ENCODE measurements at places on chromosomes 13 and 19.
A peak's percentile ranks its signal among the peaks of the same experiment; 100 is the strongest.

DNA sequence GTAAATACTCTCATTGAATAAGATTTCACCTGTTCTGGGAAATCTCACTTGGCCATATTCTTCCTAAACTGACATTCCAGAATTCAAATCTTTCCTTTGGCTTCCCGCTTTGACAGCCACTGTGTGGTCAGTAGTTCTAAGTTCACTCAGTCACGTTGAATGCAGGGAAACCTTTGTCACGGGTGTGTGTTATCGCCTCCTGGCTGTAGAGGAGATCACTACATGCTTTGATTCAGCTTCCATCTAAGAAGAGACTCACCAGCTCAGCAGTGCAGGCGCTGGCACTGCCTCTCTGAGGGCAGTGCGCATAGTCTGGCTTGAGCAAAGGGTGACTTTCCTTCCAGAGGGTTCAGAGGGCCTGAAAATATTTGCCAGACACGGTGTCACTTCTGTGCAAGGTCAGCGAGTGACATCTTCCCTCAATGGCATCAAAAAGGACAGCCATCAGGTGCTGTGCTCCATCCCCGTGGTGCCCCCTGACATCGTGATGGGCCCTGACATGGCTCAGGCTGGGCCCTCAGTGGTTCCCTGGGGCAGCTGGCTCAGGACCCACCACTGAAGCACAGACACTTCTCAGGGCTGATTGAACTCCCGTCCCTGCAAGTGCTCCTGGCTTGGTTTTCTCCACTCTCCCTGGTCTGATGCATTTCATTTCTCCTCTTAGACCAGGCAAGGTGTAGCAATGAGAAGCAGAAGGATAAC is 635.4 kb upstream of the ARGLU1 start:
- peak; percentile 8 for DNase-seq

DNA sequence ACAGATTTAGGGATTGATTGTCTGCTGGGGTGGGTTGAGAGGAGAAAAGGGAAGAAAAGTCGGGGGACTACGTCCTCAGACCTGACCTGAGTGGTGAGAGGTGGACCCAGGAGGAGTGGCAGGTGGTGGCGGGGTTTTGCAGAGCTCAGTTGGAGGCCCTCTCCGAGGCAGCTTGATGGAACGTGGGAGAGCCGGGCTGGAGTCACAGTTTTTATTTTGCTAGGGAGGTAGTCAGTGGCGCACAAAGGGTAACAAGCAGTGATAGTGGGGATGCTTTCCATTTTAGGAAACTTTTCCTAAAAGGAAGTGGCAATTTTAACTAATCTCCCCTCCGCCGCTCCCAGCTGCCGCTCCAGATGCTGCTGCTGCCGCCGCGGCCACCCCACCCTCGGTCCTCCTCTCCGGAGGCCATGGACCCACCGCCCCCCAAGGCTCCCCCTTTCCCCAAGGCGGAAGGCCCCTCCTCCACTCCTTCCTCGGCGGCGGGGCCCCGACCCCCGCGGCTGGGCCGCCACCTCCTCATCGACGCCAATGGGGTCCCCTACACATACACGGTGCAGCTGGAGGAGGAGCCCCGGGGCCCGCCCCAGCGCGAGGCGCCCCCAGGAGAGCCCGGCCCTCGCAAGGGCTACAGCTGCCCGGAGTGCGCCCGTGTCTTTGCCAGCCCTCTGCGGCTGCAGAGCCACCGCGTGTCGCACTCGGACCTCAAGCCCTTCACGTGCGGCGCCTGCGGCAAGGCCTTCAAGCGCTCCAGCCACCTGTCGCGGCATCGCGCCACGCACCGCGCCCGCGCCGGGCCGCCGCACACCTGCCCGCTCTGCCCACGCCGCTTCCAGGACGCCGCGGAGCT is 1.1 kb upstream of the ZNF581 start:
- no peak for DNase-seq

DNA sequence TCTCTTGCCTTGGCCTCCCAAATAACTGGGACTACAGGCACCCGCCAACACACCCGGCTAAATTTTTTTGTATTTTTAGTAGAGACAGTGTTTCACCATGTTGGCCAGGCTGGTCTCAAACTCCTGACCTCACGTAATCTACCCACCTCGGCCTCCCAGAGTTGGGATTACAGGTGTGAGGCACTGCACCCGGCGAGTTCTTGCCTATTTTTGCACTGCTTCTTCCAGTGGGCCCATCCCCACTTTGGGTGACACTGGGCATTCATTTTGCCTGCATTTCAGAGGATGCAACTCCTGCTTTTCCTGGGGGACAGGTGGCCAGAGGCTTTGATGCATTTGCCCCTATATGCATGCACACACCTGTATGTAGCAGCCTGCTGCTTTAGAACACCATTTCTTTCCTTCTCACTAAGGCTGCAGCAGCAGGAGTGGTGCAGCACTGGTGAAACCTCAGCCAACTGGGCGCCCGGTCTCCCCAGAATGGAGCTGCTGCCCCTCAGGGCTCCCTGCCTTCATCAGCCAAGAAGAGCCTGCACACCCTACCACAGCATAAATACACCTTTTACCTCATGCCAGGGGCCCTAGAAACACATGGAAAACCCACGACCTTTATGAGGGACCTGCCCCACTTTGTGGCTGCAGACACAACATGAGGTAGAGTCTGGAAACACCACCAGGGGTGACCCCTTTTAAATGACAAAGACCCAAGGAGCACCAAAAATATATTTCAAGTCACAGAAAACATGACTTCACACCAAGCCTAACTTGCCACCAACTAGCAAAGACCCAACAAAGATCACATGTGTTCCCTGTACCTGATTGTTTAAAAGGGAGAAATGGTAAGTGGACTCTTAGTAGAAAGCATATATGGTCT is 36.8 kb upstream of the POP4 start:
- DNase-seq = no peak

GRCh38 chr13:106919638-106920037 is 351.7 kb upstream of the ARGLU1 start:
- no peak for DNase-seq

- DNase-seq = no peak
Observed at GRCh38 chr19:51541458-51542357, 10.2 kb upstream of the SIGLEC6 start.

DNA sequence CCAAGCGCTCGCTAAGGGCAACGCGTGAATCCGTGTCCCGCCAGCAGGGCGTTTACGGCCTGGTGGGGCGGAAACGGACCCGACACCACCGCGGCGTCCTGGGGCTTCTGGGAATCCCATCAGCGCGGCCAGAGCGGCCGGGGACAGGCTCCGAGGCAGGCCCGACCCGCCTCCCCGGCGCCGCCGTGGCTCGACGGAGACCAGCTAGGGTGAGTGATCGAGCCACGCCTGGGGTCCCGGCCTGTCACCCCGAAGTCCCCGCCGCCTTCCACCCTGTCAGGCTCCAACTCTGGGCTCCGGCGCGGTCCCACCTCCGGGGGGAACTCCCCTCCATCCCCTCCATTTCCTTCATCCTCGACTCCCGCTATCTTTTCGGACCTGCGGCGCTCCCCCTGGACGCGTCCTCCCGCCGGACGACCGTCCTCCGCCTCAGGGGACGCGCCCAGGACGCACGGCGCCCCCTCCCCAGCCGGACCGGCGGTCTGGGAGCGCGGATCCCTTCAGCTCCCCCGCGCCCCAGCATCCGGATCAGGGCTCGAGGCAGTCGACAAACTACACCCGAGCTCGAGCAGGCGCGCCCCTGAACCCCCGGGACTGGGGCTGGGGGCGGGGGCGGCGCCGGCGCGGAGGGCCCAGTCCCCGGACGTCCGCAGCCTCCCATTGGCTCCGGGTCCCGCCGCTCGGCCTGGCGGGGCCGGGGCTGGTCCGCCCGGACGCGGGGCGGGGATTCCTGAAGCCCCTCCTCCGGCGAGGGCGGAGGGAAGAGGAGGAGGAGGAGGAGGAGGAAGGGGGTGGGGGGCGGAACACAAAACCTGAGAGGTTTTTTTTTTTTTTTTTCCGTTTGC is 638 bp upstream of the BICRA start:
- peak; percentile 93 for DNase-seq

DNA sequence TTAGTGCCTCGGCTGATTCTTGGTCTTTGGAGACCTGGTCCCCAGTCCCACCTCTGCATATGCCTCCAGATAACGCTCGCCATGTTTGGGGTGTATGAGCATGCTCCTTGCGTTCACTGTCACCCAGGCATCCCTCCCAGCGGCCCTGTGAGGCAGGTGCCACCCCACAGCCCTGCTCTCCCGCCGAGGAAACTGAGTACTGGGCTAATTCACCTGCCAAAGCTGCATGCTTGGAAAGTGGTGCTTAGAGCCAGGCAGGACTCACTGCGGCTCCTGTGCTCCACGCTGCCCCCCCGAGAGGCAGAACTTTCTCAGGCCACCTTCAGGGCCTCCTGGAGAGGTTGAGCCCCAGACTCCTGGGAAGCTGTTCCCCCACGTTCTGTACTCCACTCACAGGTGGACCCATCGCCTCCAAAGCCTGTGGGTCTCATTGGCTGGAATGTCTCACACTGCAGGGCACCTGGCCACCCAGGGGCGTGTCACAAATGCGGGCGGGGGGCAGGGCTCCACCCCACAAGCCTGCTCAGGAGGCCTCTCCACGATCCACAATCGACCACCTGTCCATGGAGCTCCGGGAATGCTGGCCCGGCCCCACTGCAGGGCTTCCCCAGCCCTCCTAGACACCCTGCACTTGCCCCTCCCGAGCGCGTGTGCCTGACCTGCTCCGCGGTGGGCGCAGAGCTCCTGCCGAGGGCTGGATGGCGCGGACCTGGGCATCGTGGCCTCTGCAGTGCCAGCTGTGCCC is 64.6 kb downstream of the ATP11A start:
- DNase-seq = no peak

DNA sequence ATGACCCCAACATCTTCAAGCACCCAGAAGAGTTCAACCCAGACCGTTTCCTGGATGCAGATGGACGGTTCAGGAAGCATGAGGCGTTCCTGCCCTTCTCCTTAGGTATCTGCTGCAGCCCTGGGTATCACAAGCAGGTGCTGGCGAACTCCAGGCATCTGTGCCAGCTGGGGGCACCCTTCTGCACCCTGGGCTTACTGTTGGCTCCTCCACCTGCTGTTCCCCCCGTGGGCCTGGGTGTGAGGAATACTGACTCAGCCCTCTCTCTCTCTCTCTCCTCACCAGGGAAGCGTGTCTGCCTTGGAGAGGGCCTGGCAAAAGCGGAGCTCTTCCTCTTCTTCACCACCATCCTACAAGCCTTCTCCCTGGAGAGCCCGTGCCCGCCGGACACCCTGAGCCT is 13.0 kb downstream of the CYP2S1 start:
- no peak for DNase-seq

- DNase-seq = no peak
Observed at GRCh38 chr19:7152568-7152967, 83.1 kb downstream of the ZNF557 start.

DNA sequence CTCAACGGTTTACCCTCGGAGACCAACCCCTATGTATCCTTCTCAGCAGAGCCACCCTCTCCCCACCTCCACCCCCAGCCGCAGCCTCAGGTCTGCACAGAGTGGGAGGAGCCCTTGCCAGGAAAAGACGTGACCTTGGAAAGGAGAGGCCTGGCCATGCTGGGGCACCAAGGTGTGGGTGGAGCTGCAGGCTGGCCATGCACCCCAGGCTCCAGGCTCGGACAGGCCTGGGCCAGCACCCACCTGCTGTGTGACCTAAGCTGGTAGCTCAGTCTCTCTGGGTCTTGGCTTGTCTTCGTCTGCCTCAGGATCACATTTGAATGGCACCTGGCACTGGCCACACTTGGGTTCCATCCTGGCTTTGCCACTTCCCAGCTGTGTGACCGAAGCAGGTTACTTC is 29.5 kb downstream of the CCDC8 start:
- DNase-seq = no peak

- DNase-seq = no peak
Observed at GRCh38 chr13:52849291-52850071, 1.0 kb upstream of the PCDH8 start.

DNA sequence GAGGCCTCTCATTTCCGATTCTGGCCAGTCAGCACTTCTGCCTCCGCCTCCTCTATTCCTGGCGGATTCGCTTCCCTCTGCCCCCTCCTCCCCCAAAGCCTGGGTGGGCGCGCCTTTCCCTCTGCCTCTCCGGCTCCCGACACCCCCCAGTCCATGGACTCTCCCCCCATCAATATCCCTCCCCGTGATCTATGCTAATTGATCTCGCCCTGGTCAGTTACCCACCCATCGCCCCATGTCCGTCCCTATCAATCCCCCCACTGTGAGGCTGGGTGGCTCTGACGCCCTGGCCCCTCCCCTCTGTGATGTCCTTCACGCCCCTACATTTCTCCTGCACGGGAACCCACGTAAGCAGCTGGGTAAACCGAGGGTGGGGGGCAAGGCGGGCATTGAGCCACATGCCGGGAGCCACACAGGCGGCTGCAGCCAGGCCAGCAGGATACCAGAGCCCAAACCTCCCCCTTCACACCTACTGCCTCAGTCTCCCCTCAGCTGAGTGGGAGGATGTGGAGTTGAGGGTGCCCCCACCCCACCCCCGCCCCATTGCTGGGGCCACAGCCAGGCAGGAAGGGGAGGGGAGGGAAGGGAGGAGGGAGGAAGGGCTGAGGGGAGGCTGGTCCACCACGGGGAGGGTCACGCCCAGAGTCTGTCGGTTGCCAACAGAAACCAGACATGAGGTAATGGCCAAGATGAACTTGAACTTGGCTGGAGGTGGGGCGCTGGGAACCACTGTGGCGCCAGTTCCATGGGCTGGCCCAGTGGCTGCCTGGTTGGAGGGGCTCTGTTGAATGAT is 21.0 kb downstream of the SMIM24 start:
- no peak for DNase-seq

DNA sequence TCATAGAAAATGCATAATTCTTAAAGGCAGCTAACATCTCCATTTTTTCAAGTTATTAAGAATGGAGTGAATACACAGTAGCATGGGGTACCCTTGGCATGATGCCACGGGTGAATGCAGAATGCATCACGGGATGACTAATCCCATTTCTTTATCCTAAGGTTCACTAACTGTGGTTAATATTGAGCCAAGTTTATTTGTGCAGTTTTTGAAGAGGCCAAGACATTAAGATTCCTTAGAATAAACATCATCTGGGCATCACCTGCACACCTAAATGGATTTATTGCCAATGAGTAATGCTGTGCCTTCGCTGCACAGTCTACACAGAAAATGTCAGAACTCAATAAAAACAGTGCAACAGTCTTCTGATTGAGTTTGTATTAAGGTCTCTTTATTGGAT is 333.1 kb downstream of the GPC6 start:
- peak; percentile 20 for DNase-seq

- DNase-seq = no peak
Observed at GRCh38 chr13:76687467-76687866, 198.7 kb downstream of the KCTD12 start.

Data from HTR-8/SVneo (cell line).